ENCODE measurements at places on chromosomes 2 and 18.

DNA sequence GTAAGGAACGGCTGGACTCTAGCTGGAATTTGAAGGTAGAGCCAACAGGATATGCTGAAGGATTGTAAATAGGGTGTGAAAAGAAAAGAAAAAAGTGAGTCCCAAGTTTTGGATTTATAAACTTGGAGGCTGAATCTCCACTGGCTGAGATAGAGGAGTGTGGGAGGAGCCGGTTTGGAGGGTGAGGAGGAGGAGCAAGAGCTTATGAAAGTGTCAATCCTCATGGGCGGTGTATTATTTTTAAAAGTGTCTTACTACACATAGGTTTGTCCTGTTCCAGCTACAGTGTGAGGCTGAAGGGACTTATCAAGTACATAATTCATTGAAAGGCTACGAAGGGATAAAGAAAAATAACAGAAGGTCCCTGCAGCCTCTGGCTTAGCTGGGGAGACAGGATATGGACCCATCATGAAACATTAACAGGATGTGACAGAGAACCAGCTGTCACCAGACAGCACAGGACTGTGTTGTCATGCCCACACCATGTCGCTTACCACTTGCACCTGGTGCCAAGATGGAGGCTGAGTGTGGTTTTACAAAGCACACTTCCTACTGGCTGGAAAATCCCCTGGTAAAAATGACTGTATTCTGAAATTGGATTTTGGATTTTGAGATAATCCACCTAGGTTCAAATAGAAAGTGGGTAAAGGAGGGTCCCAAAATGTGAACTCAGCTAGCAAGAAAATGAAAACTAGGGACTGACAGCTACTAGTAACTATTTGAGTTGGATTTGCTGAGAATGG lies 2.5 kb upstream of the MREG start:
- DNase-seq: peak; percentile 72

DNA sequence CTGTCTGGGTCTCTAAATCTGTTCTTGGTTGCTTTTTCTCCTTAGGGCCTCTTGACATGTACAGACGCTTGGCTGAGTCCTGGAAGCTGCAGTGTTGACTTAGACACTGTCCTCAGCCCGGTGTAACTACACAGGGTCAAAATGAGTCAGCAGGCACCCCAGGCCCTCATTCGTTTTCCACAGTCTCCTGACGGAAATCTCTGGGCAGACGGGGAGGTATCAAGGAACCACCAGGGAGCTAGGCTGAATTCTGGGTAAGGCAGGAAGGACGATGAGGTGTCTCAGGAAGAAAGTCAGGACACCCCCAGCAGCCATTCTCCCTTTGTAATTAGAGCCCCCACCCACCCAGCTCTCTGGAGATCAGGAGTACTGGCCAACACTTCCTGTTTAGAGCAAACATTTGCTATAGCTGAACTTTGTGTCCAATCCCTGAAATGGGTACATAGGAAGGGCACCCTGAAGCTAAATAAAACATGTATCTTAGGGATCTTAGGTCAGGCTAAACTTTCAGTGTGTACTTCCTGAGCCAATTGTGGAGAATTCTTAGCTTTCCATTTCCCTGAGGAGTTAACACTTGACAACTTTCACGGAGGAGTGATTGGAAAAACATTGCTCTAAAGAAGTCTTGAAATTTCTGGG lies 23.9 kb upstream of the EPAS1 start:
- no peak for DNase-seq

DNA sequence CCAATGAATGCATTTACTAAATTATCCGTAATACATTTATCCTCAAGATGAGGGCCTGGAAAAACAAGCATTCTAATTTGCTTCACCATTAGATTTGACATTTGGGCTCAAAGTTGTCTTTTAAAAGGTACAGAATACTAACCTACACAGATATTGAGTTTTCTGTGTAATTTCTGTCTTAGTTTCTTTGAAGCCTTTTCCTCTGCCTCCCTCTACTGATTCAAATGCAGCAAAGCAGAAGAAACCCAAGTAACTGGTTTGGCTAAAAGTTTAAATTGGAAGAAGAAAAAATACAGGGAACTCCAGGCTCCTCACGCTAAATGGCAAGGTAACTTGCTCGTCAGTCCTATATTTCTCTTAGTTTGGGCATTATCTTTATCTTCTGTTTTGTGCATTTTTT lies 53.3 kb upstream of the SLC5A7 start:
- DNase-seq: no peak

- DNase-seq: no peak
Measured at GRCh38 chr2:195468771-195469170, 188.3 kb upstream of the SLC39A10 start.

DNA sequence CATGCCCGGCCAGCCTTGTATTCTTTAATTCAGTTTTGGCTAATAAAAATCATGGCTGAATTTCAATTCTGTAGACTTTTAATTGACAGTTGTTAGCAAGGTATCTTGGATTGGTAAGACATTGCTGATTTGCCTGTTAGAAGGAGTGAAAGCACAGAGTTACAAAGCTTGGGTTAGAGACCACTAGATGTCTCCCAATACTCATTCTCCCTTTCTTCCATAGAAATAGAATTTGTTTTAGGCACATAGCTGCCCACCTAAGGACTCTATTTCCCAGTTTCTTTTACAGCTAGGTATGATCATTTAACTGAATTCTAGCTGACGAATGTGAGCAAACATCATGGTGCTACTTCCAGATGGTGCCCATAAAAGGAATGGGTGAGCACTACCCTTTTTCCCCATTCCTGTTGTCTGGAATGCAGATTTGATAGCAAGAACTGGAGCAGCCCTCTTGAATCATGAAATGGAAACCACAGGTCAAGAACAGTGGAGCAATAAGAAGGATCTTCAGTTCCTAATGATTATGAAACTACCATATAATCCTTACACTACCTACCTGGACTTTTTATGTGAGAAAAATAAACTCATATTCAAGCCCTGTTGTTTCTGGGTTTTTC lies 17.5 kb downstream of the PECR start:
- DNase-seq: no peak

GRCh38 chr2:219125225-219125885 lies 35.3 kb downstream of the NHEJ1 start:
- no peak for DNase-seq
